ENCODE measurements at places on chromosomes 2 and 18. TPM values are rescaled to one million over a fixed set of nuclear protein-coding genes. Genes with fewer than 3 reads are reported as not detected.

DNA sequence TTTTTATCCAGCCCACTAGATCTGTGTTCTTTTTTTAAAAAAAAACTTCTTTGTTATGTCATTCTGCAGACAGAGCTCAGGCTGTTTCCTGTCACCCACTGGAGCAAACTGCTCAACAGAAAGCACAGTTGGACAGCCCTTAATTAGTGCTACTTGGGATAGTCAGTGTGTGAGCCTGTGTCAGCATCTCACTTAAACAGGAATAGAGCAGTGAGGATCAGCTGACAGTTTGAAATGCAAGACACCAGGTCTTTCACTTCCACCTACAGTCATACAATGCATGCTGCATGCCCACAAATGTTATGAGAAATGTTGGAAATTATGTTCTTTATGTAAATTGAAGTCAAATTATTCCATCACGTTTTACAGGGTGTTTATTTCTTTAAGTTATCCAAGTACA lies 174.9 kb downstream of the NR4A2 start:
- DNase-seq, result no peak

- DNase-seq, result peak; percentile 76
Measured at GRCh38 chr2:237471438-237472186, 15.4 kb upstream of the MLPH start.

DNA sequence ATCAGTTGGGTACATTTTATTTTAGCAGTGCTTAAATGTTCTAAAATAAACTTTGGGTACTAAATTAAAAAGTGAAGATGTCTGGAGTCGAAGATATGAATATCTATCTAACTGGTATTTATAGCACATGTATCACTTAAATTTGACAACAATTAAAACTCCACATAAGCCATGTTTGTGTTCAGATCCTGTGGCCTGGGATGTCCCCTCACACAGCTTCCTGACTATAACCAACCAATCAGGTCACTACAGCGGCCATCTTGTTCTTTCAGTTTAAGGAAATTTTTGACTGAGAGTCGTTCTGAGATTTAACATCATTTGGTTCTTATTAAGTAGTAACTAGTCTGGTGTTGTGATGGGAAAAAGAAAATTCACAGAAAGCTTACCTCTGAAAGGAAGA lies 170.7 kb upstream of the NRP2 start:
- no peak for DNase-seq

Gene TBR1
- not detected for total RNA-seq

GRCh38 chr2:179237209-179237946 lies 27.3 kb downstream of the SESTD1 start:
- DNase-seq, result no peak

Gene FEZ2
- total RNA-seq, result 179 TPM

DNA sequence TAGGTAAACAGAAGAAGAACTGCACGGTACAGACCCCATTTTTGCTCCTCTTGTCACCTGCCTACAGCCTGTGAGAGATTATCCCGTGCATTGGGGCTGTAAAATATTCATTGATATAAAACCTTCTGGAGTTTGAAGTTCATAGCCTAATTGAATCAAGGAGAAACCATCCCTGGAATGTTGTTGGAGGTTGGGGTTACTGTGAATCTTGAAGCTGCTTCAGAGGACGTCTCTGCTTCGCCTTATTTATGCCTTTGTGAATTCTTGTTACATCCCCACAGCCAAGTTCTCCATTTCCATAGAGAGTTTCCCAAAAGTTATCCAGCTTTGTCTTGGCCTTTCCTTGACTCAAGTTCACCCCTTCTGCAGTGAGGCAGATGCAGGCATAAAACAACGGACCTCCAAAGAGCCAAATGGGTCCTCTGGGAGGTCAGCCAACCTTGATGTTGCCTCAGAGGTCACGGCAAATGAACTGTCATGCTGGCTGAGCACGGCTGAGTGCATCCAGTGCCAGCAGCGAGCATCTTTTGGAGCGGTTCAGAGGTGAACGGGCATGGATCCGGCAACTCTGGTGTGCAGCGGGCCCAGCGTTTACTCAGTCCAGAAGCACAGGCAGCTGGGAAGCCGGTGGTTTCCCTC lies 317.6 kb downstream of the PRKCE start:
- peak; percentile 49 for DNase-seq

DNA sequence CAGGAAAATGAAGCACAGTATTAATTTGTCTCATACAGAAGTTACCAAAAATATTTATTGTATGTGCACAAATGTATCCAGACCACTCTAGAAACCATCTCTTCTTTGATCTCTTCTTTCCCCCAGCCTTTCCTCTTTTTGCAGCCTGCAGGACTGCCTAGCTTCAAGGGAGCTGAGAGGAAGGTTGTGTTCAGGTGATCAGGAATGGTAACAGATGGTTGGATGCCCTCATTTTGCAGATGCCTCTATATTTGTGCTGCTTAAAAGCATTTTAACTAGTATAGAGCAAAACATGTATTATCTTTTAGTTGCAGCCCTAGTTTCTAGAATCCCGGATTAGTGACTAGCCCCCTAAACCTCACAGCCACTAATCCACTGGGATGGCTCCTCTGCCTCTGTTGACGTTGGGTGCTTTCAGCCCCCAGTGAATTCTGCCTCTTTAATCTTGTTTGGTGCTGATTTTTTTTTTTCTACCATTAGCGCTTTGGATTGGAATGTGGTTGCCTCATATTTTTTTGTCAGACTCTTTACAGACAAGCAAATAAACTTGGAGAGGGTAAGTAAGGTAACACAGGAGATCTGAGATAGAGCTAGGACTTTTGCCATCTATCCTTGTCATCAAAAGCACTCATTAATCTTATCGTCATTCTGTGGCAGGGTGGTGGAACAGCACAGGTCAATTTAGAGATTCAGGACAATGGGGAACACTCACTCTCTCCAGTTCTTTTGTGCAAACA lies 103.8 kb upstream of the NDUFV2 start:
- no peak for DNase-seq

- no peak for DNase-seq
Measured at GRCh38 chr2:102895376-102895775, 133.5 kb downstream of the TMEM182 start.

DNA sequence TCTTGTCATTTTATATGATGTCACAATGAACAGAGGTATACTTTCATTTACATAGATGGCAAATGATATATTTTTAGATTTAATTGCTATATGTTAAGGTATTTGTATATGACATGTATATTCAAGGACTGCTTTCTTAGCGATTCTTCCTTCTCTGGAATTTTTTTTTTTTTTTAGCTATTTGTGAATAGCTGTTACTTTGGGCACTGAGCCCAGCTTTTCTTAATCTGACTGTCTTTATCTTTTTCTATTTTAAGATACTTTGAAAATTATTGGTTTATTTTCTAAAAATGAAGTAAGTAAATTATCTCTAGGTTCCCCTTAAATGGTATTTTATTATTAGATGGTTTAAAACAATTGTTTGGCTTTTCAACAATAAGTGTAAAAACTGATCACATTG lies 4.0 kb upstream of the GLS start:
- DNase-seq, result no peak

DNA sequence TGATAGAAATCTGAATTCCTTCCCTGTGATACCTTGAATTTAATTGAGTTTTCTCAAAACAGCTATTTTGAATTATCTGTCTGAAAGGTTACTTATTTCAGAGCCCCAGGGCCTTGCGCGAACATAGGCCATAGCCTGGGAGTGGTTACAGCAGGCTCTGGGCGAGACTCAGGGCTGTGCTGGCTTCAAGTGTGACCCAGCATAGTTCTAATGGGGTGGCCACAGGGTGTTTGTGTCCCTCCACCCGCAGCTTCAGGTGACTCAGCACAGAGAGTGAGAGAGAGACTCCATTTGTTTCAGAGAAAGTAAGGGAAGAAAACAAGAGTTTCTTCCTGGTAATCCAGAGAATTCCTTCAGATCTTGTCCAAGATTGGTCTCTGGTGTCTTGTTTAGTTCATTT lies 137.9 kb upstream of the POU3F3 start:
- DNase-seq, result no peak

Gene NCKAP1
- total RNA-seq, result 120 TPM

Gene VIT
- 3.6 TPM for total RNA-seq

DNA sequence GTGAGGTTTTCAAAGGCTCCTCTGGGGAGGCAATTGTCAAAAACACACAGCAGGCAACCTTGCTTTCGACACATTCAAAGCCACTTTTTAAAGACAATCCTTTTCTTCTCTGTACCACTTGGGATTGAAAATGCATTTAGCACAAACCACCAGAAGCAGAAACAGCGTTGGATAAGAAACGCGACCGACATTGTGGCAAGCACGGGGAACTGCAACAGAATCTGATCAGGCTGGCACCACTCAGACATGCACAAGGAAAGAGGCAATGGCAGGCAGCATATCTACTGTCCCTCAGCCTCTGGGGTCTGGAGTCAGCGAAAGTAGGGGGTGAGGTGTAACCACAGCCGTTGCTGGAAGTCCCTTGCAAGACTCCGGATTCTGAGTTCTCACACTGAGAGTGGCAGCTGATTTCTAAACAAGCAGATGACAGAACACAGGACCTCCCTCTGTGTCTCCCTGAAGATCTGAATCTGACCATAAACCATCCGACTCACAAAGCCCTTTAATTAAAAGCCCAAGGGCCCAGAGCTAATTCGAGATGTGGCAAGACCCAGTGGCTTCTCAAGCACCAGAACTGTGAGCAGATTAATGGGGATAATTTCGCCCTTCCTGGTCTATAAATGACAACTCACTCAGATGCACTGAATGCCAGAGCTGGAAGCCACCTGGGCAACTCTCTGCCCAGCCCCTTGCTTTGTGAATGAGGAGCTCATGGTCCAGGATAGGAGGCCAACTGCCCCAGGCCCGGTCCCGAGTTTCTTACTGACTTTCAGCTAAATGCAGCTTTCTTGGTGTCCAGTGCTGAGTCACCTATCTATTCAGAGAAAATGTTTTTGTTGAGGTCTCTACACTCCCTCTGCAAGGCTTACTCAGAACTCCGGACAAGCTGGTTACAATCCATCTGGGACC lies 29.6 kb downstream of the CYRIA start:
- no peak for DNase-seq

- DNase-seq, result no peak
Measured at GRCh38 chr2:205025580-205026240, 480.4 kb downstream of the PARD3B start.

Gene TIMM21
- total RNA-seq, result 91.6 TPM

GRCh38 chr2:9234680-9235146 lies 28.1 kb downstream of the ASAP2 start:
- no peak for DNase-seq

GRCh38 chr2:157196956-157197355 lies 60.5 kb upstream of the GALNT5 start:
- DNase-seq, result no peak

DNA sequence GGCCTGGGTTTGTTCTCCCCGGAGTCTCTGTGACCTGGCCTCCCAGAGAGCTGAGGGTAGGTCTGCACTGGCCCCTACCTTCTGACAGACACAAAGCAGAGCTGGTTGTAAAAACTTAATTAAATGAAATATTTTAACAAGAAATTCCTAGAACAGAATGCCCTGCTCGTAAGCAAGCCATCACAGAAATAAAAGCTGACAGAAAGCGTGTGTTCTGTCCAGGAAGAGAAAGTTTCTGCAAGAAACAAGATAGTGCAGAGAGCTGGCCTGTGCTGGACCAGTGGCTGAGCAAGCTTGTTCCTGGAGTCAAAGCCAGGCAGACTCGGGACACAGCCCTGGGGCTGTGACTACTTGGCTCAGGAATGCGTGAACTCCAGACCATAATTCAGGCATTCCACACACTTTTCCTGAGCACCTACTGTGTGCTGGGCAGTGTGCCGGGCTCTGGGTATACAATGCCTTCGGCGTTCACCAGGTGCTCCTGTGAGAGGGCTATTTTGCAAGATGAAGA lies 51.6 kb downstream of the APOB start:
- DNase-seq, result no peak

DNA sequence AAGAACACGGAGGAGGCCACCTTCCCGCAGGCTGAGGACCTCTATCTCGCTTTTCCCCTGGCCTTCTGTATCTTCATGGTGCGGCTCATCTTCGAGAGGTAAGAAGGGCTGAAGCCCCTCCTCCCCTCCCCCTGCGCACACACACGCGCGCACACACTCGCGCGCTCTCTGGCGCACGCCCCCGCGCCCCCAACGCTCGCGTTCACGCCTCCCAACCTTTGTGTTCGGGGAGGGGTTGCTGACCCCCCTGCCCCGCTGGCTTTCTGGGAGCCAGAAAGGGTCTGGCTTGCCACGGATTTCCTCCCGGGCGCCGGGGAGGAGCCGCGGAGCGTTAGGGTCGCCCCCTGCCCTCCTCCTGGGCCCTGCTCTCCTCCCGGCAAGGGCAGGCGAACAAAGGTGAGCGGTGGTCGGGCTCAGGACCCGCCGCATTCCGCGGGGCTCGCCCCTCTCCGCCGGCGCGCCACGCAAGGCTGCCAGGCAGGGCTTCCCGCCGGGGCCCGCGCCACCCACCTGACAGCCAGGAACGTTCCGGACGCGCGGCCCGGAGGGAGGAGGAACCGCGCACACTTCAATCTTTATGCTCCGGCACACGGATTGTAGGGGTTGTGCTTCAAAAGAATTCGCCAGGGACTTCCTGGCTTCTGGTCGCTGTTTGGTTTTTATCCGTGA lies 583 bp downstream of the CERS6 start:
- peak; percentile 62 for DNase-seq

DNA sequence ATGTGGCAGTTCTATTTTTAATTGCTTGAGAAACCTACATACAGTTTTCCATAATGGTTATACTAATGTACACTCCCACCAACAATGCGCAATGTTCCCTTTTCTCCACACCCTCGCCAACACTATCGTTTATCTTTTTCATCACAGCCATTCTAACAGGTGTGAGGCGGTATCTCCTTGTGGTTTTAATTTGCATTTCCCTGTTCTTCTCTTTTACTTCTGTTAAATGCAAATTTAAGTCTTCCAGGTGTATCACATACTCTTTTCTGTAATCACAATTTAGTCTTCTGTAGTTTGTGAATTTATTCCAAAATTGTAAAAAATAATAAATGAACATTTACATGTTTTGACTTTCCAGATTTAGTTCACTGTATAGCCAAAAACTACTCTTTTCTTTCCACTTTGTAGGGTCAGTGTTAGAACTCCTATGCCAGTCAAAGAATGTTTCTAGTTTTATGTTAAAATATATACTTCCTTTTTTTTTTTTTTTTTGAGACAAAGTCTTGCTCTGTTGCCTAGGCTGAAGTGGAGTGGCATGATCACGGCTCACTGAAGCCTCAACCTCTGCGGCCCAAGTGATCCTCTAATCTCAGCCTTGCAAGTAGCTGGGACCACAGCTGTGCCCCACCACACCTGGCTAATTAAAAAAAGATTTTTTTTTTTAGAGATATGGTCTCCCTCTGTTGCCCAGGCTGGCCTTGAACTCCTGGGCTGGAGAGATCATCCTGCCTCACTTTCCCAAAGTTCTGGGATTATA lies 15.4 kb upstream of the ACYP2 start:
- DNase-seq, result no peak

DNA sequence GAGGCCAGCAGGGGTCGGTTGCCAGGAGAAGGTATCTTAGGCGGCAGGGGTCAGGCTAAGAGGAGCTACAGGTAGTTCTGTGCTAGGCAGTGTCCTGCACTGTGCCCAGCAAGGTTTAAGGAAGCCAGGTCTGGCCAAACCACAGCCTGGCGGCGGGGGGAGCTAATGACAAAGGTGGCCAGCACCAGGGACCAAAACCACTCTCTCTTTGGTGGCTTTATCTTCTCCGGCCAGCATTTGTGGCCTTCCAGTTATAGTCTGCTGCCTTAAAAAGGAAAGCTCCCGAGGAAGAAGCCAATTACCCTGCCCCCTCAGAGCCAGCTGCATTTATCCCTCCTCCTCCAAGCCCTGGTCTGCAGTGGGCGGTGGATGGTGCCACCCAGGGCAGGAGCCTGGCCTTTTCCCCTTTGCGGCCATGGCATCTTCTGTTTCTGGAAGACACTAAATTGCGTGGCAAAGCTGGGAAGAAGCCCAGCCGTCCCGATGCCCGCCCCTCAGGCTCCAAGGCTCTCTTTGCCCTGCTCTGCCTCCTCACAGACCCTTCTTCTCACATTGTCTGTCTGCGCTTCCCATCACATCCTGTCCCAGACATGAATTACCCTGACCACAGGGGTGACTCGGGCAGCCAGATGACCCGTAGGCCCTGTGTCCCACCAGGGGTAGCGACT lies 94.6 kb downstream of the EN1 start:
- DNase-seq, result no peak

All from psoas muscle (tissue), 8 donors.